ENCODE measurements at places on chromosomes 7 and 10. TPM values are rescaled to one million over a fixed set of nuclear protein-coding genes. Genes with fewer than 3 reads are reported as not detected.

GRCh38 chr7:92276460-92276864 is 30.7 kb downstream of the ANKIB1 start:
- DNase-seq = no peak

- DNase-seq = no peak
Observed at GRCh38 chr10:129536336-129536735, 69.3 kb downstream of the MGMT start.

- DNase-seq = no peak
Observed at GRCh38 chr7:148524479-148525224, 65.9 kb upstream of the C7orf33 start.

DNA sequence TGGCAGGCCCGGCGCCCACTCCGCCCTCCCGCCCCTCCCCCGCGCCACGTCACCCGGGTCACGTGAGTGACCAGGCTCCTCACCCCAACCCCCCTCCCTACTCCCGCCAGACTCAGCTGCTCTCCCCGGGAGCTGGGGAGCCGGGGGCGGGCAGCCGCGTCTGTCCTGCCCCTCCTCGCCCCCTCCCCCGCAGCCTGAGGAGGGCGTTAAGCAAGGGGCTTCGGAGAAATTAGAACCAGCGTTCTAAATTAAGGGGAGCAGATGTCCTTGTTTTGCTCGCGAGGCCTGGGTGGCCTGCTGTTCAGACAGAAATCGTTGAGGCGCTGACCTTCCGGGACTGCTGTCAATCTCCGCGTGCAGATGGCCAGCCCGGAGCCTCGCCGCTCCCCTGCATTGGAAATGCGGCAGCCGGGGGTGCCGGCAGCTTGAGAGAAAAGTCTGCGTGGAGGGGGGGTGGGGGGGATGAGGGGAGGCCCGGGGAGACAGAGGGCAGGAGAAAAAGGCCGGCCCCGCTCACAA is 102.2 kb upstream of the ZNF438 start:
- peak; percentile 97 for DNase-seq

The SPOCK2 gene
- 362 TPM for total RNA-seq

DNA sequence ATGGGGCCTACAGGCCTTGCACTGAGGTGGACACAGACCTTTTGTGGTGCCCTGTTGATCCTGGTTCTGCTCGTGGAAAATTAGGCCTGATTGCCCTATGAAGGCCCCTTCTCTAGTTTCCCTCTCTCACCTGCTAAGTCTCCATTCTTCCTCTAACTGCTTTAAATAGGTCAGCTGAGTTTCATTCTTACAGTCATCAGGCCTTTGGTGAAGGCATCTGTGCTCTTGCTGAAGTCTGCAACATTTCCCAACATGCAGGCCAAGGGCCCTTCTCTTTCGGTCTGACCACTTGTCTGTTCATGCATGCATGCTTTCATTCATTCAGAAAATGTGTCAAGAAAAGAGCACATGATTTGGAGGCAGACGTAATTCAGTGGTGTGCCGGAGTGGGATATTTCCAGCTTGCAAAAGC is 244.0 kb downstream of the BUB3 start:
- DNase-seq = no peak

GRCh38 chr7:124085179-124085578 is 52.3 kb upstream of the TMEM229A start:
- DNase-seq = no peak

The NT5C3A gene
- total RNA-seq = 35.9 TPM

The SLC26A3 gene
- not detected for total RNA-seq

The FAM131B gene
- 111 TPM for total RNA-seq

The GPR85 gene
- total RNA-seq = 3.4 TPM

DNA sequence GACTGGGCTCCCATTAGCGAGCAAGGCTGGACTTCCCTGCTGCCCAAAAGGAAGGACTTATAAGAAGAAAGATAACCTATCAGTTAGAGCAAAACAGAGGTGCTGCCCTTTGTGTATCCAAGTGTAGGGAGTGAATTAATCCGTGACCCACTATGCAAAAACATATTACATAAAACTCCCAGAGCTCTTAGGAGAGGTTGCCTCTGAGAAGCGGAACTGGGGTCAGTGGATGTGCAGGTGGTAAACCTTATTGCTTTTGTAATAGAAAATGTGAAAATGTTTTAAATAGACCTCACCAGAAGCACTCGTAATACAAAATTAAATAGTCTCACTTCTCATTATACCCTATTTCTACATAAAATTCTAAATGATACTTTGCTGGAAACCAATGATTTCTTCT is 17.1 kb upstream of the IL6 start:
- DNase-seq = no peak

The SYT15 gene
- 2.5 TPM for total RNA-seq

DNA sequence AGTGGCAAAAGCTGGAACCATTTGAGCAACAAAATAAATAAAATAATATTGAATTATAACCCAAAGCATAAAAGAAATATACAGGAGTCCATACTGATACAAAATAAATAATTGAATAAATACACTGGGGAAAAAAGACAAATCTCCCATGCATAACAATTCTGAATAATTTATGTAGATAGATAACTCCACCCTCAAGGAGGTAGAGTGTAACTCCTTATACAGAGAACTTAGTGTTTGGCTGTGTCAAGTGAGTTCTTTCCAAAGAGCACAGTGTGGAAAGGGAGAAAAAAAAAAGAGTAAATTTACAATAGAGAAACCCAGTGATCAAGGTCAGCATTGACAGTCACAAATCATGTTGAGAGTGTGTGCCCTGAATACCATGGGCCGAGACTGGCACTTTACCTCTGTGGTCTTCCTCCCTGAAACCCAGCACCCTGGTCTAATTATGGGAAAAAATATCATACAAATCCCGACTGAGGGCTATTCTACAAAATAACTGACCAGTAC is 5.5 kb downstream of the PIK3AP1 start:
- DNase-seq = no peak

The TMEM139 gene
- total RNA-seq = not detected

The SNX13 gene
- total RNA-seq = 29.9 TPM

GRCh38 chr10:126420567-126421300 is 32.5 kb upstream of the ADAM12 start:
- DNase-seq = no peak

DNA sequence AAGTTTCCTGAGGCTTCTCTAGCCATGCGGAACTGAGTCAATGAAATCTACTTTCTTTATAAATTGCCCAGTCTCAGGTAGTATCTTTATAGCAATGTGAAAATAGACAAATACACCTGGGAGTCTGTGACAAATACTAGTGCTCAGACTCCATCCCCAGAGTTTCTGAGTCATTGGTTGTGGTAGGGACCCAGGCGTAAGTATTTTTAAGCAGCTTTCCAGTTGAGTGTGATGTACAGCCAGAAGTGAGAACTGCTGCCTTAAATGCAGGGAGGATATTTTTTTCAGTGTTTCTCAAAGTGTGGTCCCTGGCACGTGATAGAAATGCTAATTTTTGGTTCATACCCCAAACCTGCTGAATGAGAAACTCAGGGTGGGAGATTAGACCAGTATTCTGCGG is 121.7 kb downstream of the SORCS3 start:
- no peak for DNase-seq

DNA sequence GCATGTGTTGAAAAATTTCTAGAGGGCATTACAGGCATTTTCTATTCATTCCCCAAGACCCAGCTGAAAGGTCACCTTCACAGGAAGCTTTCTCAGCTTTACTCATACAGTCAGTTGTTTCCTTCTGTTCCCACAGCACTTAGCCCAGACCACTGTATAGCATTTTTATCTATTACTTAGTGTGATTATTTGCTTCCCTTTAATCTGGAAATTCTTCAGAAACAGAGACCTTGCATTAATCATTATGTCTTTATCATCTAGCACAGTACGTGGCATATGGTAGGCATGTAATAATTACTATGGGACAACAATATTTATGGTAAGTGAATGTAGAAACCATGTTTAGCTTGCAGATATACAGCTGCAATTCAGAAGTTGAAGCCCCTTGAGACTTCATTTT is 38.2 kb upstream of the CDK6 start:
- no peak for DNase-seq

DNA sequence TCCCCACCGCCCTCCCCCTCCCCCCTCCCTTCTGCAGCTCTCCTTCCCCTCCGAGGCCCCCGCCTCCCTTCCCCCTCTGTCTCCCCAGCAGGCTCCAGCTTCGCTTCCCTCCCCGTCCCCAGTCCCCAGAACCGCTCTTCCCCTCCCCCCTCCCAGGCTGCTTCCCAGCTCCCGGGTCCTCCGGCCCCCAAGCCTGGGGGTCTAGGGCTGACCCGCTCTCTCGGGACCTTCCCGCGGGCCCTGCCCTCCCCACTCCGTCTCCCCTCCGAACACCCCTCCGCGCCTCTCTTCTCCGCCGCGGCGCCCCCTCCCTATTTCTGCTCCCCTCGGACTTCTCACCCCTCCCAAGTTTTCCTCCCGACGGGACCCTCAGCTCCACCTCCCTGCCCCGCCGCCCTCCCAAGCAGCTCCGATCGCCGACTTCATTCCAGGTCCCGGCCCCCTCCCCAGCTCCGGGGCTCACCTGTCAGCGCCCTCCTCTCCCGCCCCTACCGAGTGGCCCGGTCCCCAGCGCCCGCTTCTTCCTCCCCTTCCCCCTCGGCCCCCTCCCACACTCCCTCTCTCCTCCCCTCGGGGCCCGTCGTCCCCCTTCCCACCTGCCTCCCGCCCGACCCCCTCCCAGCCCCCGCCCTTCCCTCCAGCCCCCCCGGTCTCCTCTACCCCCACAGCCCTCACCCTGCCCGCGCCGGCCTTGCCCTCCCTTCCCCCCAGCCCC is 990 bp downstream of the ZNF467 start:
- DNase-seq = peak; percentile 67

- DNase-seq = peak; percentile 74
Observed at GRCh38 chr10:17617031-17617911, at the start of gene HACD1. HACD1 (minus strand) TSS chr10:17617374; CDS start chr10:17617339, 35 bp downstream.

DNA sequence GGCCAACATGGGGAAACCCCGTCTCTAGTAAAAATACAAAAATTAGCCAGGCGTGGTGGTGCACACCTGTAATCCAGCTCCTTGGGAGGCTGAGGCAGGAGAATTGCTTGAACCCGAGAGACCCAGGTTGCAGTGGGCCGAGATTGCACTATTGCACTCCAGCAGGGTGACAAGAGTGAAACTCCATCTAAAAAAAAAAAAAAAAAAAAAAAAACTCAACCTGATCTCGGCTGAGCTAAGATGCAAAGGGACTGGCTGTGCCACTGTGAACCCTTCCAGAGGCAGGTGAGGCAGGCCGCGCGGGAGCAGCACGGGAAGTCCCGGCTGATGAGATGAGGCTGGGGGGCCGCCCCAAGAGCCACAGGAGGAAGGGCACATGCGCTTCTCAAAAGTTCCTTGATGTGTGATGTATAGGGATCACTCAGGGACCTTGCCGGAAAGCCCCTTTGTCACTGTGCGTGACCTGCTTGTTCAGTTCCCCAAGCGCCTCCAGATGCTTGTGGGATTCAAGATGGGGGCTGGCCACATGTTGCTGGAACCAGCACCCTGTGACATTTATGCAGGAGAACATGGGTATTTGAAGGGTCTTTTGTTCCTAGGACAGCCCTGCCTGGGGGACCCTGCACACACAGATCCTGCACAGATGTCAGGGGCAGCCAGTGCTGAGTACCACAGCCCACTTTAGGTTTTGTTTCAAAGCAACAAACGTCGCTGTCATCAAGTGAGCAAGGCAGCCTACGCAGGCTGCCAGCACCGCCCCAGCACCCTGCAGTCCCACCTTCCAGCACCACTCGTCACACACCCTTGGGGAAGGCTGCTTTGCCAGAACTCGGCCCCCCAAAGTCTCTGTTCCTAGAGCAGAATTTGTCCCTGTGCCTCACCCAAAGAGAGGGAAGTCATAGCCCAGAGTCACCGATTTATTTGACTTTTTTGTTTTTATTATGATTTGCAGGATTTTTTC is 74.8 kb upstream of the SH2B2 start:
- no peak for DNase-seq

The SNX10 gene
- total RNA-seq = 6.1 TPM

DNA sequence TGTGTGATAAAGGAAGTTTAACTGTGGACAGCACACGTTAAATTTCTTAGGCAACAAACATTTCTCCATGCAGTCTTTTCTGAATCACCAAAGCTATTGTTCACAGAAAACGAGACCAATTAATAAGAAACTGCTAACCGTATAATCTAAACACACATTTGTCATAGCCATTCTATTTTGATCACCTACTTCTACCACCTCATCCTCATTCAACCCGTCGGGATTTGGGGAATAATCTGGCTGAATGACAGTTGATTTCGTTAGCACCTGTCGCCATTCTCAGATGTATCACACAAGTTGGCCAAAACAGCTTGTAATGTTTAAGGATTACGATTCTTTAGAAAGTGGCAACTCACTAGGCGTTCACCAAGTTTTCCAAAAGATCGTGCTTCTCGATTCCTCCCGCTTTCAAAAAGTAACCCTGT is 1.2 kb downstream of the EZH2 start:
- DNase-seq = no peak

DNA sequence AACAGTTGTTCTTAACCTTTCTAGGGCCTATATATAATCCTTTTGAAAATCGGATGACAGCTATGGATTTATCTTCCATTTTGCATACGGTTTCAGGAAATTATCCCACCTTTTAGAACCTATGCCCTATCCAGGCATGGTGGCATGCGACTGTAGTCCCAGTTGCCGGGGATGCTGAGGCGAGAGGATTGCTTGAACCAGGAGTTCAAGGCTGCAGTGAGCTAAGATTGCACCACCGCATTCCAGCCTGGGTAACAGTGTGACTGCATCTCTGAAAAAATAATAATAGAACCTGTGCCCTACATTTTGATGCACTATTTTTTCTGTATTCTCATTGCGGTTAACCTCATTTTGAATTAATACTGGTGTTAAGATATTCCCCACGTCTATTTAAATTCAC is 11.6 kb downstream of the CCAR1 start:
- no peak for DNase-seq

DNA sequence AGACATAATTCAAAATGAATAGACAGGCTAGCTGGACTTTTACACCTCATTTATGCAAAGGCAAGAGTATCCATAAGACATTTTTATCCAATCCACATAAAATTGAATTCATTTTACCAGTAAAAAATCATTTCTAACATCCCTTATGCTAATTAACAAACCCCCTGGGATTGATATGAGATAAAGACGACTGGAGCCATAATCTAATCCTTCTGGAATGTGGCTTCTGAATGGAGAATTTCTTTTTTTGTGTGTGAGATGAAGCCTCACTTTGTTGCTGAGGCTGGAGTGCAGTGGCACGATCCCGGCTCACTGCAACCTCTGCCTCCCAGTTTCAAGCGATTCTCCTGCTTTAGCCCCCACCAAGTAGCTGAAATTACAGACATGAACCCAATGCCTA is 90.4 kb downstream of the AKR1D1 start:
- no peak for DNase-seq

DNA sequence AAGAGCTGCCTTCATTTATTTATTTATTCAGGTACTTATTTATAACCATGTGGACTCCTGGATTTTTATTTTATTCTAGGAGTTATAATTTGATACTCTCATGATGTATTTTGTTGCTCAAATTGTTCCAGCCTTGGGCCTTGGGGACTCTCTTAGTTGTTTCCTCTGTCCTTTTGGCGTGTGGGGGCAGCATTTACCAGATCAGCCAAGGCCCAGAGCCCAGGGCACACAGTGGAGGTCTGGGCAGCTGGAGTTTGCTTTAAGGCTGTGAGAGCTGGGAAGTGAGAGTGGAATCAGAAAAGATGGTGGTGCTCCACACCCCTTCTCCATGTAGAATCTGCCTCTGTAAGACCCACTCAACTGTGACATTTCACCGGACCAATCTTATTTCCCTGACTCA is 398.9 kb downstream of the RPS24 start:
- DNase-seq = no peak
